ENCODE measurements at places on chromosomes 2 and 18.

DNA sequence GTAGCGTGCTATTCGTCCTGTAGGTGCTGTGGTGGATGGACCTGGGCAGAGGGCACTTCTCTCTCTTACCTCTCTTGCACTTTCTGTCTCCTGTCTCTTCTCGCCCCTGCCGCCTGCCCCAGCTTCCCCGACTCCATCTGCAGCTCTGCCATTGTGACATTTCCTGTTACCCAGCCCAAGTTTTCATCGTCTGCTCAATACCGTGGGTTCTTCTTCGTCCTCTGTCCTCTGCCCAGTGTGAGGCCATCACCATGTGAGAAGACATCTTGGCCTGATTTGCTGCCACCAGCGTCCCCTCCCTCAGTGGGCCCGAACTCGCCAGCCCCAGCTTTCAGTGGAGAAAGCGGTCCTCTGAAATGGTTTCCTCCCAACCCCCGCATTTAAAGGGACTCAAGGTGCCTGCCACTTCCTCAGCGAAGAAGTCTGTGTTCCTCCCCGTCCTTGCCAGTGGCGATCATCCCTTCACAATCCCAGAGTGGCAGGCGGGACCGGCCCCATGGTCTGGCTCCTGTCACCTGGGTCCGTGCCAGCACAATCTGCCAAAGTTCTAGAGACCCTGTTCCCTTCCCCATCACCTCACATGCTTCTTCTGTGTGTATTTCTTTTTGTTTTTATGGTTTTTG lies 18.0 kb downstream of the TGOLN2 start:
- no peak for DNase-seq

DNA sequence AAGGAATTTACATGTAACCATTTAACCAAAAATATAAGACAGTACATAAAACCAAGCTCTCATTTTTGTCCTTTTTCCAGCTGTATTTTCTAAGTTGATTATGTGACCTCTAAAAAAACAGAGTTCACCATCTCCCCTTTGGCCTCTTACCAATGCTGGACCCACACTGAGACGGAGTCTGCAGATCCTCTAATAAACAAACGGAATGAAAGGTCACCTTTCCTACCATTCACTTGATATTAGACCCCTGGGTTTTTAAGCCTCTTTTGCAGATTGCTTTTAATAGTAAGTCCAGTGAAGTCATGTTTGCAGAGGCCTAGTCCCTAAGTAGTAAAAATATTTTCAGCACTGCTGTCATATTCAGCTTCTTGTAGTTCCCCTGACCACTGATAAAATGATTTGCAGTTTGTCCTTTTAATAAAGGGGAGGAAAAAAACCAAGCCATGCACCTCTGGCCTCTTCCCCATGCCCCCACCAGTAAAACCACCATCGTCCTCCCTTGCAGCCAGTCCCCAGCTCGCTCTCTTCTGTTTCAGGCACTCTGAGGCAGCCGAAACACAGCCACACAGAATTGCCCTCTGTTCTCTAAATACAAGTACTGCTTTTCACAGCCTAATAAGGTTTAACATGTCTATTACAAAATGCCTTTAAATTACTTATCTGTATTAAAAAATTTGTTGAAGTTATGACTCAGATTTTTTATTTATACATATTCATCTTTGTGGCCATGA lies 427.5 kb downstream of the PARD3B start:
- DNase-seq, result no peak

GRCh38 chr2:70979180-70979488 lies 704 bp downstream of the ANKRD53 start:
- DNase-seq, result no peak

- no peak for DNase-seq
Observed at GRCh38 chr2:45127891-45128290, 118.6 kb upstream of the SIX2 start.

Data from DMS53 (cell line).